ENCODE measurements at places on chromosomes 2 and 18. TPM values are rescaled to one million over a fixed set of nuclear protein-coding genes. Genes with fewer than 3 reads are reported as not detected.

The IL1F10 gene
- total RNA-seq = 19.3 TPM

The ZNF892 gene
- 3.7 TPM for total RNA-seq

DNA sequence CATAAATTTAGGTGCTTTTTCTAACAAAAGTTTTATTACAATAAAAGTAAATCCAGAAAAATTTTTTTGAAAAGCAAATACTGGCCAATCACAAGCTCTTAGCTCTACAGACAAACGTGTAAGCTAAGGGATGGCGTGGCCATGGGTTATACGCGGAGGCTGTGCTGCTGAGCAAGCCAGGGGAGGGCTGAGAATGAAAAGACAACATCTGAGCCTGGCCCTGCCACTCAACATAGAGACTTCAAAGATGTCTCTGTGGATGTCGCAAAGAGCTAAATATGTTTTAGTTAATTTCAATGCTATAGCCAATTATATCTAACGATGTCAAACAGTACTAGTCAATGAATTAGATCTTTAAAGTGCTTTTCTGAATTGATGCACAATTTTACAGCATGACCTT lies 33.3 kb upstream of the NT5DC4 start:
- no peak for DNase-seq

GRCh38 chr2:224523626-224524577 lies 61.3 kb downstream of the CUL3 start:
- no peak for DNase-seq

- no peak for DNase-seq
Measured at GRCh38 chr18:60676815-60677214, 304.2 kb upstream of the MC4R start.

GRCh38 chr2:100213595-100213994 lies 71.2 kb upstream of the AFF3 start:
- no peak for DNase-seq

Data from lower leg skin (tissue), 4 donors.